ENCODE measurements at places on chromosomes 7 and 10. TPM values are rescaled to one million over a fixed set of nuclear protein-coding genes. Genes with fewer than 3 reads are reported as not detected.

C10orf67 gene
- total RNA-seq, result 0.39 TPM

ZPBP gene
- not detected for total RNA-seq

GRM8 gene
- not detected for total RNA-seq

HECW1 gene
- total RNA-seq, result not detected

TRIM73 gene
- total RNA-seq, result 10.6 TPM

DNA sequence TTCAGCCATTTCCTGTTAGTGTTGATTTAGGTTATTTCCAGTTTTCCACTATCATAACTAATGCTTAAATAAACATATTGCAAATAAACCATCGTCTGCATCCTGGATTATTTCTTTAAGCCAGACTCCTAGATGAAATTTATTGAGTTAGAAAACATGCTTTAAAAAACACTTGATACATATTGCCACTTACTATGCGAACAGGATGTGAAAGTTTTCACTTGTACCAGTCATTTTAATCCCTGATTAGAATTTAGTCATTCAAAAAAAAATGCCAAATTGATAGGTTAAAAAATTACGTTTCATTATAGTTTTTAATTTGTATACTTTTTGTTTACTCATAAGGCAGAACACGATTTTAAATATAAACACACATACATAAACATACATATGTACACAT lies 309.6 kb downstream of the RNLS start:
- no peak for DNase-seq

GRCh38 chr10:131812736-131813604 lies 87.8 kb upstream of the PPP2R2D start:
- DNase-seq, result no peak

DNA sequence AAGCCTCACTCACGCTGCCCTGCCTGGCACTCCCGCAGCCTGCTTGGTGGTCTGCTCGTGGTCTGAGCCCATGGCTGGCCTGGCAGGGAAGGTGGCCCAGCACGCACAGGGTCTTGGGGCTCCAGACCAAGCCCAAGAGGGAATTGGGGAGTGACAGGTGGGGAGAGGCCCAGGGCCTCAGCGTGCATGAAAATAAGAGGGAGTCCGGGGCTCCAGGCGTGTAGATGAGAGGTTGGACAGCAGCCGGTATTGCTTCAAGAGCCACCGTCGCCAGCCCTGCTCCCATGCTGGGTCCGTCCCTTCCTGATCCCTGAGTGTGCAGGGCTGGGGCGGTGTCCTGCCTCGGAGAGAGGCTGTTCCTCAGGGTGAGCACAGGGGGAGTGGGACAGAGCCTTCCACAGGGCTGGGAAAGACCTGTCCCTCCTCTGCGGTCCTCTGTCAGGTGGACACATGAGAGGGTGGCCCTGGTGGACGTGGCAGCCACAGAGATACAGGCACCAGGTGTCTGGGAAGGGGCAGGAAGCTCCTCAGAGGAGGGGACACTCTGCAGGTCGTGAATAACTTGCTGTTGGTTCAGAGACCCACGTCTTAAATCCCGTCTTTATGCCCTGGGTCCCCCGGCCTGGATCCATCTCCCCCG lies 113.1 kb downstream of the INPP5A start:
- no peak for DNase-seq

GRCh38 chr10:132645630-132646442 lies 108.2 kb downstream of the INPP5A start:
- DNase-seq, result no peak

DNA sequence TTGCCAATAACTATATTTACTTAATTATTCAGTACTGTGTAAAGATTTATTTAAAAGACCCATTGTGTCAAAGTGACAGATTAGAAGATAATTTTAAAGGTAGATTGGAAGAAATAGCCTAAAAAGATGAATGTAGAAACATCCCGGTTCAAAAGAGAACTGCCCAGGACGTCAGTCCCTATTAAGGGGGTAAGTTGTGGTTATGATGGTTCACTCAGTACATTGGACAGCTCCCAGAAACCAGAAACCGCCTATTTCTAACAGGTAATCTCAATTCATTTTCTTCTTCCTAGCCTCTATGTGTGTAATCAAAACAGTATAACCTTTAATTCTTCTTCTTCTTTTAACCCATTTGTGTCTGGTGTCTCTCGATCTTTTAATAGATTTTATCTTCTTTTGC lies 1.5 kb upstream of the FERD3L start:
- no peak for DNase-seq

DNA sequence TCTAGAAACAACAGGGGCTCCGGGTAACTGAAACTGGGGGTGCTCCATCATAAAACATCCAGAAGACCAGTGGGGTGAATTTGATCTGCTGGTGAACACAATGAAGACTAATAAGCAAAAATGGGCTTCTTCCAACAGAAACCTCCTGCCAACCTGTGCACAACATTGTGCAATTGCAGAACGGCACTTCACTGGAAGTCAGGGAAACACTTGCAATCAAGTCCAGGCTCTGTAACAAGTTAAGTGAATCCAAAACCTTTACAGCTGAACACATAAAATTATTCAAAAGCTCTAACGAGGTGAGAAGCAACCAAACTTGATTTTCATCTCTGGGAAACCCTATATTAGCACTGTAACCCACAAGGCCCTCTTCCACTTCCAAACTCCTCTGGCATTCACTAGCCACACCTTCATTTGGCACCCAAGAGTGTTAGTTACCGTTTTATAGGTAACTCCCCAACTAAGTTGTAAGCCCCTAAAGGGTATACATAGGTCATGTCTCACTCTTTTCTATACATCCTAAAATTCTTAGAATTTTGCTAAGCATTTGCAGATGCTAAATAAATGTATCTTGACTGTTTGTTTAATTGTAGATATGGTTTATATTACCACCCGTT lies 22.0 kb downstream of the IMMP2L start:
- DNase-seq, result no peak

- no peak for DNase-seq
These were observed 911 bp upstream of the ZP3 start for GRCh38 chr7:76423666-76424412.

- DNase-seq, result no peak
These were observed 3.8 kb upstream of the CRCP start for GRCh38 chr7:66110856-66111255.

DNA sequence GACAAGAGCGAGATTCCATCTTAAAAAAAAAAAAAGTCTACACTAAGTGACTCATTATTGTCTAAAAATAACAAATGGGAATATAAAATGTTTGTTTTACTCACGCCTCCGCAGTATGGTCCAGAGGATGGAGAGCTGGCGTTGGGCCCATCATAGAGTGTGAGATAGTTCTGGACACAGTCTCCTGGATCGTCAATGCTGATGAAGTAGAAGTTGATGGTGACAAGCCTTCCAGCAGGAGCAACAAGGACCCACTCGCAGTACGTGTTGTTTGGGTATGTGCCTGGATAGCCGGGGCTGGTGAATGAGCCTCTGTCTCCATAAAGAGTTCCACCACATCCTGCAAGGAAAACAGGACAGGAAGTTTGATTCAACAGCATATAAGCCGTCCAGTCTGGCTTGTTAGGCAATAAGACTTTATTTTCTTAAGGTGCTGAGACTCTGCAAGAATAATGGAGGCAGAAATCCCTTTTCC lies 11.5 kb upstream of the RSU1 start:
- DNase-seq, result no peak

GRCh38 chr7:99734987-99735386 lies at the start of gene CYP3A7:
Gene CYP3A7 (minus strand): TSS chr7:99735196. CDS start chr7:99735093, 103 bp downstream.
- no peak for DNase-seq

DNA sequence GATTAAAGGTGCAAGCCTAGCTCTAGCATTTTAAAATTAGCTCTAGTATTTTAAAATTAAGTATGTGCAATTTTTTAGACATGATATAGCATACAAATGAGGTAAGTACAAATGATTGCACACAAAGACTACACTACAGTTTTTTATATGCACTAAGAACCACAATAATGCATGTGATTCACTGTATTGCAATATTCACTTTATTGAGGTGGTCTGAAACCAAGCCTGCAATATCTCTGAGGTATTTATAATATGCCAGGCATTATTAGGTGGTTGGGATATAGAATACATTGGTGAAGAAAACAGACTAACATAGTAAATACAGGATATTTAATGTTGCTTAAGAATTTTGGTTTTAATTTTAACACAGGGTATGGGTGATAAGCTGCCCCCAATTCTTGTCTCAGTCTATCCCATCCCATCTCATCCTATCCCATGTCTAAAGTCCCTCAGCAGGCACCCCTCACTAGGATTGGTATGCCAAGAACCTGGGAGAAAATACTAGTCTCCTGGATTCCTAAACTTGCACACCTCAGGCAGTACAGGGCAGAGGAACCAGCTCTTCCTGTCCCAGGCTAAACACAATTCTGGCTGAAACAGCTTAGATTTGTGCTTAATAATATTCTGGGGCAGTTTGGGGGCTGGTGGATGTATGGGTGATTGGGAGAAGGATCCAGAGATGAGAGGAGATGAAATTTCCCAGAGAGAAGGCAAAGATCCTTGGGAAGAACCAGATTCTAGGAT lies 90.4 kb downstream of the HIPK2 start:
- DNase-seq, result no peak
